ENCODE measurements at places on chromosomes 6 and 20.

DNA sequence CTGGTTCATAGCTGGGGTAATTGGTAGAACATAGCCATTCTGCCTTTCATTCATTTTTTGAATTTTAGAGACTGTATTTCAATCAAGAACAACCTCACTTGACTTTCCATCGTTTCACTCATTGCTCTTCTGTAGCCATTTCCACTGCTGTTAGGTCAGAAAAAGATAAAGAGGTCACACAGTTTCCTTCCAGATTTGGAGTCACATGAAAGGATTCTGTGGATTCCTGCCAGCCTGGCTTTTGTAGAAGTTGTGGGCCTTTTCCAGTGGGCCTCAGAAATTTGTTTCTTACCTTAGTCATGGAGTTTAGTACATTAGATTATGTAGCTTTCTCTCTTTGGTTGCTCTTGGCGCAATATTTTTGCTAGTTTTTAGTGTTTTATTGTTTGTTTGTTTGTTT, 157.8 kb downstream of the SASH1 start:
- DNase-seq, result no peak

GRCh38 chr6:129936329-129937165, 75.4 kb upstream of the TMEM244 start:
- DNase-seq, result no peak

DNA sequence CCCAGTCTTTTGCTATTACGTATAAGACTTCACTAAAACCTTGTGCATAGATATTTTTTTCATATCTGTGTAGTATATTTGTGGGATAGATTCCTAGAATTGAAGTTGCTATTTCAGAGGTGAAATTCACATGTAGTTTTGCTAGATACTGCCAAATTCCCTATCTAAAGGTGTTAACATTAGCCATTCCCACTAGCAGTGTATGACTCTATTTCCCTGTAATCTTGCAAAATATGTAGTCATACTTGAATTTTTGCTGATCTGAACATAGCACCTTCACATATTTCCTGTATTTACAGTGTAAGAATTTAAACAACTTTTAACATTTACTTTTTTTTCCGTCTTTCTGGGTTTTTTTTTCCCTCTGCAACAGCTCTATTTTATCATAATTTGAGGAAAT, 24.9 kb downstream of the SENP6 start:
- no peak for DNase-seq

GRCh38 chr6:144340541-144341371, 55.6 kb downstream of the UTRN start:
- no peak for DNase-seq

- no peak for DNase-seq
These were observed 135.0 kb upstream of the TNFAIP3 start for GRCh38 chr6:137731960-137732616.
